ENCODE measurements at places on chromosomes 2 and 18.

DNA sequence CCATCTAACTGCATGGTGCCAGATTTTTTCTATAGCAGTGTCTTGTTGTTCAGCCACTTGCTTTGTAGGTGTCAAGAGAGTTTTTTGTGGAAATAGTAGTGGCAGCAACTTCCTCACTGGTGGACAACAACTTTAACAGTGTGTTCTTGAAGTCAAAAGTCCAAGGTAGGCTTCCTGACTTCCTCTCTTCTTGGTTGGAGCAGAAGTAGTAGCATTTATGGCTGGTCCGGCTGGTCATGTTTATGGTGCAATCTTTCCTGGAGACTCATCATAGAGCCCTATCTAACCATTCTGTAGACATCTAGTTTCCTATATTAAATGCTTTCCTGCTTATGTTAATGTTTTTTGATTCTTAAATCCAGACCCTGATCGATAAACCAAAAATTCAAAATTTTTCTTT, 11.7 kb downstream of the GPR75 start:
- no peak for DNase-seq

GRCh38 chr18:60047556-60047955, 147.8 kb downstream of the PMAIP1 start:
- DNase-seq = no peak

DNA sequence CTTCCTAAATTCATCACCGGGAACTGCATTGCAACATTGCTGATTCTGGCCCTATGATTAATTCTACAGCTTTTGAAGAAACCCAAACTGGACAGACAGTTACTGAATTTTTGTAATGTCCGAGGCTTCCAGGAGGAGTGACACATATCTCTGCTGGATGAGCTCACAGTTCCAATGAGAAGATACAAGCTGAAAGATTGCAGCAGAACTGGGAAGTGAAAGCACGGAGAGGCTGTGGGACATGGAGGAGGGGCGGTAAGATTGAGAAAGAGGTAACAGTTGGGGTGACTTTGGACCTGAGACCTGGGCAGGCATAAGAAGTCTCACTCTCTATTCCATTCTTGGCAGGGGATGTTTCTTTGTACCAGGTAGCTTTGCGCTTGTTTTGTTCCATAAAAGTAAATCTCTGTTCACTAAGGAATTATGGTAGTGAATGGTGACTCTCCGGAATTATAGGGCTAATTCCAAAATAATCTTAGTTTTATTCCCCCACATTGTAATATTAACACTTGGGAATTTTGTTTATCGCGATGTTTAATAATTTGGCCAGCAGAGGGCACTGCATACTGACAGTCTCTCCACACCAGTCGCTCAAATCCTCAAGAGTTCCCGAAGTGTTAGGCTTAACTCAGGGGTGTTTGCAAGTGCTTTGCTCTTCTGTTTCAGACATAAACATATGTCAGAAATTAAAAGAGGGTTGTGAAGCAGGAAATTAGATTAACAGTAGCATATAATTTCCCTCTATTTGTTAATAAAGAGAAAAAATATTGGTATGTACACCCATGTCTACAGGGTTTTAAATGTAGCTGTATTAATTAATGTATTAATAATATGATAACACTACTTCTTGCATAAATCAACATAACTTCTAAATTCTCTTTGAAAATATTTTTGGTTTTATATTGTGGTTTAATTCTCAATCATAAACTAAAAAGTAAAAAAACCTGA, 201.4 kb downstream of the SOCS6 start:
- peak; percentile 17 for DNase-seq

DNA sequence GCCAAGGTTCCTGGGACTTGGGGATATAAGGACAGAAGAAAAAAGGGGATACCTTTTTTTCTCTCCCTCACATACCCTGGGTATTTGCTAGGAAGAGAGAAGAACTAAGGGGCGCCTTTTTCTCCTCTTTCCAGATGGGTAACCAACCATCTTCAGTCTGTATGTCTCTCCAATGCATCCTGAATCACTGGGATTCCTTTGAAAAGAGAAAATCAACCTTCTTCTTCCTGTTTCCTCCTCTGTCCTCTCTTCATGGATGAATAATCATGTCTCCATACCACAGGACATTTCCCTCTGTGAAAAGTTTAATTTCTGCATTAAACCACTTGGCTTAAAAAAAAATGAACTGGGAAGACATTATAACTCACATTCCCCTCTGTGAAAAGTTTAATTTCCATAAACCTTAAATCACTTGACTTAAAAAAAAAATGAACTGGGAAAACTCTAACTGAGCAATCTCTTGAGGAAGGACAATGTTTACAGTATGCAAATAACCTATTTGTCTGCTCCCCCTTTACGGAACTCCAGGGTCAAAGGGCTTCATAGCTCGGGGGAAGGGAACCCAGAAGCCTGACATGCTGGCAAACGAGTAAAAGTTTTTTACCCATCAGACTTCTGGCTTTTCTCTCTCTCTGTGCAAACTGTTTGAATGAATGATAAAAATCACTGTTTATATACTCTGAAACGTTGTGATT, 56.7 kb upstream of the FAM98A start:
- DNase-seq = no peak

DNA sequence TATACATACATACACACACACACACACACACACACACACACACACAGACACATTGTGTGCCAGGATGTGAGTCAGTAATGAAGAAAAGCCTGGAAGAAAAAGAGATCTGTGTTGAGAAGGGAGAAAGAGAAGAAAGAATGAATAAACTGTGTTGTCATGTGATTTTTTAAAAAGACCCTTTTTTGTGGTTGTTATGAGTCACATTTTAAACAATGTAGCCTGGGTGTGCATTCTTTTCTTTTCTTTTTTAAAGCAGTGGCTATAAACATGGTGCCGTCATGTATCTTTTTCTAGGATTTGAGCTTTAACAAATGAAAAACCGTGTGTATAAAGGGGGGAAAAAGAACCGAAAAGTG, 87.2 kb downstream of the NRP2 start:
- no peak for DNase-seq

DNA sequence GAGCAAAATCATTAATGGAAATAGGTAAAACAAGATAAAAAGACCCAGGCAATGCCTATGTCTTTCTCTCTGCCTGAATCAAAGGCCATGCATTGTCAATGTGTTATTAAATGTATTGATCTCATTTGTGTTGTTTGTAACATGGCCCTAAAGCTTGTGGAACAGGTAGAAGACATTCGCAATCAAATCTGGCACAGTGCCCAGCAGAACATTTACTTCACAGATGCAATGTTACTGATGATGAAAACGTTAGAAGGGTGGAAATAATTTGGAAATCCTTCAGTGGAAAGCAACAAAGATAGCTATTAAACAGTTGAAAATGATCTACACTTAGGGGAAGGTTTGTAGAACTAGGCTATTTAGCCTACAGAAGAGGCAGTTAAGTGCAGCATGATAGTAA, 368.2 kb downstream of the EPHA4 start:
- DNase-seq = no peak

- DNase-seq = peak; percentile 41
These were observed 175.1 kb downstream of the GALNT1 start for GRCh38 chr18:35756506-35757117.

DNA sequence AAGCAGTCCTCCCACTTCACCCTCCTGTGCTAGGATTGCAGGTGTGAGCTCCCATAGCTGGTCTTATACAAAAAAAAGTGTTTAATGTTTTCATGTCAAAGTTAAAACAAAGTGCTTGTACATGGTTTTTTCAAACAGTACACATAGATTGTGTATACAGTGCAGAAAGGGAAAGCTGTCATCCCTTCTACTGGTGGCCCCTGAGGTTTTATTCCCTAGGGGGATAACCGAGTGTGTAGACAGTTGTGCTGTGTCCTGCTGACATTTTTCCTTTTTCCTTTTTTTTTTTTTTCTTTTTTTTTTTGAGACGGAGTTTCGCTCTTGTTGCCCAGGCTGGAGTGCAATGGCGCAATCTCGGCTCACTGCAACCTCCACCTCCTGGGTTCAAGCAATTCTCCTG, 10.8 kb downstream of the TUBB6 start:
- no peak for DNase-seq

DNA sequence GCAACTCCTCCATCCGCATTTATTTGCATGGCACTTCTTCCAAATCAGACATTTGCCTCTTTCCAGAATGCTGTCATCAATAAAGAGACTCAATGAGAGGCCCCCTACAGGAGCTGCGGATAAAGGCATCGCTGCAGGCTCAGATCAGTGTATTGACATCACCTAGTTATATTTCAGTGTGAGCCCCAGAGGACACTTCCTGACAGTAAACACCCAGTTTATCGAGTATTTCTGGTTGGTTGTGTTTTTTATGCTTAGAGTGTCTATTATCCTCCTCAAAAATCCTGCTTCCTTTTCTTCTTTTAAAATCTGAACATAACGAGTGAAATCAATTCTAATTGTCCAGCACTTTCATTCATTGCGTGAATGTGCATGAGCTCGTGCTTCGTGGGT, 38.8 kb downstream of the NRP2 start:
- DNase-seq = no peak

DNA sequence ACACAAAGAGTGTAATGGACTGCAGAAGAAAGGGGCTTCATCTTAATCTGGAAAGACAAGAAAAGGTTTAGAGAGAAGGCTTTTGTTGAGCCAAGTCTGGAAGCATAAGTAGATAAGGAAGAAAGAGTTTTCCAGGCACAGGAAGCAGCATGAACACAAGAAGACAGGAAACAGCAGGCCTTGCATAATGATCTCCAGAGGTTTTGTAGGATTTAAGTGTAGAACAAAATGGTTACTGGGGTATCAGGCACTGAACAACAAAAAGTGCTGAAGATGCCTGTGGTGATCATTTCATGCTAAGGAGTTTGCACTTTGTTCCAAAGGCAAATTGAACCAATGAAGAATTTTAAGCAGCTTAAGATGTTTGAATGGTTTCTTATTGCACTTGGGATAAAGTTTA, 281.6 kb upstream of the TANK start:
- DNase-seq = no peak

DNA sequence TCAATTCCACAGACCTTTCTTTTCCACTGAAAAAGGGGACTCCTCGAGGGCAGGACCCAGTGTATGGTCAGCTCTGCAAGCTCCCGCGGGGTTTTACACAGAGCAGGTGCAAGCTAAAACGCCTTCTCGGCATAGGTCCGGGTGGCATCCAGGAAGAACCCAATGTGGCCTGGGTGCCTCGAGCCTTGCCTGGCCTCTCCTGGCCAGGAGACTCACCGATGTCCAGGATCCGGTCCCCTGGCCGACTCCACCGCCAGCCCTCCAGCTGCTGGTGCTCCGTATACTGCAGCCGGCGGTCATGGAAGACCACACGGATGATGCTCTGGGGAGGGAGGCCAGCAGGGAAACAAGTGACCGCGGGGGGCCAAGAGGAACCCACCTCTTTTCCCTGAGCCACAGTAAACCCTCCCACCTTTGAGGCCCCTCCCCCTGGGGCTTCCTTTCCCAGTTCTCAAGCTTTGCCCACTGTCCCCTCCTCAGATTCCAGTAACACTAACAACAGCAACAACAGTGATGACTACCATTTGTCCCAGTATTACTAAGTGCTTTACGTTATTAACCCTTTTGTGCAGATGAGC, 36.1 kb downstream of the TFCP2L1 start:
- no peak for DNase-seq

DNA sequence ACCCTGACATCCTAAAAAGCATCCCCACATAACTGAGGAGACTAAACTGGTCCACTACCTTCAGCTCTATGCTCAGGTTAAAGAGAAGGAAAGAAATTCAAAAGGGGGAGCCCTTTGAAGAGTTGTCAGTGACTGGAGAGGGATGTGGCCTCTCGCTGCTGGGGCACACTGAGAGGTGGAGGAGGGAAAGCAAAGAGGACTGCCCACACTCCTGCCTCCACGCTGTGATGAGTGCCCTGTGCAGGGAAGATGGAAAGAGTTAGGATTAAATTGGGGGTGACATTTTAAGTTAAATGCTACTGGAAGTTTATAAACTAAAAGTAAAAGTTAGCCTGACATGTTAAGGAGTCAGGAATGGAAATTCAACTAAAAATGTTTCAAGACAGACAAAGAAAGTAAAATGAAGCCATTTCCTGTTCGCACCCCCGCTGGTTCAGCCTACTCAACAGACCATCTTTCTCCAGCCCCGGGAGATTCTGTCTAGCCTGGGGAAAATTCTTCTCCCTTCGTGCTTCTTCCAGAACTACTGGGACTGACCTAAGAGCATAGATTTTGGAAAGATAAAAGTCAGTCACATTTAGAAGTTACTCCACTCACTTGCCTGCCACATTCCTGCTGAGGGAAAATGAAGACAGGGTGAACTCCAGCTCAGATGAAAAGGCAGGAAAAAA, 17.8 kb upstream of the INO80C start:
- DNase-seq = no peak

GRCh38 chr2:65495251-65495877, 63.0 kb upstream of the SPRED2 start:
- no peak for DNase-seq

DNA sequence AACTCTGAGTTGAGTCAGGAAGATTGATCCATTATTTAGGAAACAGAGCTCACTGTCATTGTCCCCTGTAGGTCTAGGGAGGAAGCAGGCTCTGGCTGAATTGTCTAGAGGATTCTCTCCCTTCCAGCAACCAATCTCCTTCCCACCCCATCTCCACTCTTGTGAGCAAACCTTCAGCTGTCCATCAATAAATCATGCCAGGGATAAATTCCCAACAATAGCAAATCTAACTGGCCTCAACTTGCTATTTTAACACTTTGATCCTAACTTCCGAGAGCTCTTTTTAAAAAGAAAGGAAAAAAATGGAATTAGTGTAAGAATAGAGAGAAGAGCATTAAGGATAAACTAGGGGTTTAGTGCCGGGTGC, 53.5 kb downstream of the ATP8B1 start:
- no peak for DNase-seq

DNA sequence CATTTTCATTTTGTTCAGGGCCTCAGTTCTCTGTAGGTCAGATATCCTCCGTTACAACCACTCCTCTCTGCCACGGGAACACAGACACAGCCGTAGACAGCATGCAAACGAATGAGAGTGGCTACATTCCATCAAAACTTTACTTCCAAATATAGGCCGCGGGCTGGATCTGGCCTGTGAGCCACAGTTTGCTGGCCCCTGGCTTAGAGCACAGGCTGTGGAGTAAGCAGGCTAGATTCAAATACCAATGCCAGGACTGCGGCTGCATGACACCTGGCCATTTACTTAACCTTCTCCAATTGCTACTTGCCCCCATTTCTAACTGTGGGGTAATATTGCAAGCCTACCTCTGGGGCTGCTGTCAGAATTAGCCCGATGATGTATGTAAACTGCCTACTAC, 325.8 kb upstream of the POU3F3 start:
- DNase-seq = no peak

DNA sequence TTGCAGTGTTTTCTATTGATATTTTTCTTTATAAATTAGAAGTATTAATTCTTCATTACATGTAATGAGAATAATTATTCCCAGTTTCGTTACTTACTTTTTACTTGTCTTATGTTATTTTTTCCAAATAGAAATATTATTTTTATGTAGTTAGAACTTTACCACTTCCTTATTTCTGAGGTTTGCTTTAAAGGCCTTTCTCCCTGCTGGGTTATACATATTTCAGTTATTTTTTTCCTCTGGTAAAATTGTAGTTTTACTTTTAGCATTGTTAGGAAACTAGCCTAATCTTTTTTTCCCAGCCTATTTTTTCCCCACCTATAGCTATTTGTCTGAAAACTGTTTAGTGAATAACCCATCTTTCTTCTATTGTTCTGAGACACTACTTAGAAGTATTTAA, 17.1 kb downstream of the RNF144A start:
- DNase-seq = no peak

GRCh38 chr2:71679491-71679890, 226.1 kb downstream of the DYSF start:
- DNase-seq = no peak

GRCh38 chr2:64760128-64760527, 106.4 kb upstream of the SERTAD2 start:
- DNase-seq = no peak

- no peak for DNase-seq
These were observed 48.1 kb downstream of the TMEM185B start for GRCh38 chr2:120174963-120175581.

GRCh38 chr2:102049756-102050443, 58.1 kb downstream of the IL1R2 start:
- no peak for DNase-seq
